ENCODE measurements at places on chromosomes 12 and 14. TPM values are rescaled to one million over a fixed set of nuclear protein-coding genes. Genes with fewer than 3 reads are reported as not detected.

The PRKD1 gene
- 34.0 TPM for total RNA-seq

GRCh38 chr14:60199321-60199720 lies 34.1 kb upstream of the DHRS7 start:
- DNase-seq = no peak

GRCh38 chr12:51188359-51189051 lies 15.6 kb upstream of the TFCP2 start:
- no peak for DNase-seq

GRCh38 chr14:105860615-105861580 lies 334.5 kb downstream of the TMEM121 start:
- DNase-seq = no peak

GRCh38 chr12:38919191-38919590 lies 13.8 kb upstream of the CPNE8 start:
- no peak for DNase-seq

DNA sequence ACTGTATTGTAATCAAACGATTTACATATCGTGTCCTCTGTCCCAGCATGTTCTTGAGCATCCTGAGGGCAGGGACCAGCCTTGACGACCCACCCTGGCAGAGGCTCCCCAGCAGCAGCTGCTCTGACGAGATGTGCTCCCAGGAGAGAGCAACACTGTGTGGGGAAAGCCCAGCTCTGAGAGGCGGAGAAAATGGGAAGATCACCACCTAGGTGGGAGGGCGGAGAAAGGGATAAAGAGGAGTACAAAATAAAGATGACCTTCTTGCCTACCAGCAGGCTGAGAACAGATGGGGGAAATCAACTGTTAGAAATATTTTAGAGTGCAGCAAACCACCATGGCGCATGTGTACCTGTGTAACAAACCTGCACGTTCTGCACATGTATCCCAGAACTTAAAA lies 71.5 kb upstream of the CAPRIN2 start:
- no peak for DNase-seq

GRCh38 chr12:109833307-109834189 lies at the start of gene TRPV4:
Gene TRPV4, minus strand, starts transcription at chr12:109833398. Its CDS starts 18,602 bp downstream, at chr12:109814796.
- DNase-seq = no peak

- no peak for DNase-seq
Observed at GRCh38 chr14:76015191-76015590, 29.6 kb downstream of the IFT43 start.

DNA sequence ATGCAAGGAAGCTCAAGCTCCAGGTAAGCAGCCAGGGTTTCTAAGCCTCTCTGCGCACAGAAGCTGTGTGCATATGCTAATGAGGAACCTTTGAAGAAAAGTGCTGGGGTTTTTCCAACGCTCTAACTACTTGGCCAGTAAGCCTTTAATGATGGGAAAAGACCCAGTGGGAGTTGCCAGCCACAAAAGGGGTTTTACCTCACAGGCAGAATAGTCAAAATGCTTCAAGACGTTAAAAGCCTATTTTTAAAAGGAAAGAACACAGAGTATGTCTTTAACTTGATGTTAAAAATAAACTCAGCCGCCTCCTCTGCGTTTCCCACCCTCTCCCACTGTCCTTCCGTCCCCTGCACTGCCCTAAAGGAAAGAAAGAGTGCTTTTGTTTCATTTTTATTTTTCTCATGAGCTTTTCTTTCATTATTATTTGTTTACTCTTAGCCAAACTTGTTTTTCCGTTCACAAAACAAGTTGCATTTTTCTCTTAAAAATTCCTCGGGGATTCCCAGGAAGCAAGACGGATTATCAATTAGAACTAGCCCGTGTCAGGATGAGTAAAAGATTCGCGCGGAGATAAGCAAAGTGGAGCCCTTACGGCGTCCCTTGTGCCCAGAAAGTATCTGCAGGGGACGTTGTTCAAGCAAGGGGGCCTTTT lies 209.8 kb upstream of the NUDT4 start:
- no peak for DNase-seq

The RAB5B gene
- 143 TPM for total RNA-seq

- no peak for DNase-seq
Observed at GRCh38 chr12:79691511-79692248, 916 bp upstream of the PAWR start.

DNA sequence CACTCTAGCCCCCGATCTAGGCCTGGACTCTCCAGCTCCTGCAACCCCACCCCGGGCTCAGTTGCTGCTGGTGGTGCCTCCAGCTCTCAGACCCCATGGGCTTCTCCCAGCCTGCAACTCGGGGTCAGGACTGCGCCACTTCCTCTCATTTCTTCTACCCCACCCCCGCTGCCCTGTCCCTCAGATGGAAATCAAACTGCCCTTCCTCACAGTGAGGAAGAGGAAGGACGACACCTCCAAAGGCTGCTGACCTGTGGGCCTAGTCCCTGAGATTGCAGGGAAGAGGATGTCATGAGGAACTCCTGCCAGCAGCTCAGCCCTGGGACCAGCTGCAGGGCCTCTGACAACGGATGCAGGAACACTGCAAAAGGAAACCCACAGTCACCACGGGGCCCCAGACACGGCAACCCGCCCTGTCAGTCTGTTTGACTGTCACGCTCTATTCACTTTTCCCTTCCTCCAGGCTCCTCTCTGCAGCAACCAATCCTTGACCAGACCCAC lies 29.3 kb upstream of the PNMA1 start:
- no peak for DNase-seq

GRCh38 chr14:70814466-70814865 lies 5.2 kb upstream of the MAP3K9 start:
- no peak for DNase-seq

The CSRNP2 gene
- 38.4 TPM for total RNA-seq

The ST8SIA1 gene
- total RNA-seq = 5.5 TPM

GRCh38 chr12:29799591-29799990 lies 15.8 kb upstream of the TMTC1 start:
- DNase-seq = no peak

The KLRC1 gene
- total RNA-seq = not detected

DNA sequence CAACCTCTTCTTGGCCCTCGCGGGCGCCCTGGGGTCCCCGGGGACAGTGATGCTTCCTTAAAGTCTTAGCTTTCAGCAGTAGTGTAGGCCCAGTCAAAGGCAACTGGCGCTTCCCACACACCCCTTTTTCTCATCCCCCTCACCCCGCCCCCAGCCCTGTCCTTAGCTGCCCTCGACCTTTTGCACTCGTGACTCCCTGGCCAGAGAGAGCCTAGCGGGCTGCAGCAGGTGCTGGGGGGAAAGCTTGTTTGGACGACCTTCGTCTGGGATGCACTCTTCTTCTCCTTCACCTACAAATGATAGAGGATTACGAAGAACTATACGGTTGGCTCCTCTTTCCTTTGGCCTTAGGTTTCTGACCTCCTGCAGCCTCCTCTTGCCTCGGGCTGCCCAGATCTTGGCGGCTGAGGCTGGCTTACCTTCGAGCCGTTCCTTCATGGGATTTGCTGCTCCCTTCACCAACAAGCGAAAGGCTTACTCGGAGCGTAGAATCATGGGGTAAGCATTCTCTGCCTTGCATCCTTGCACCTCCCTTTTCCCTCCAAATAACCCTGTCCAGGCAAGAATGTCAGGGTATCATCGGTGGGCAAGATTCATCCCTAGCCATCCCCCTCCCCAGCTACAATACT lies 815 bp downstream of the COQ10A start:
- peak; percentile 72 for DNase-seq

GRCh38 chr12:132685400-132685799 lies 1.7 kb downstream of the POLE start:
- DNase-seq = no peak

DNA sequence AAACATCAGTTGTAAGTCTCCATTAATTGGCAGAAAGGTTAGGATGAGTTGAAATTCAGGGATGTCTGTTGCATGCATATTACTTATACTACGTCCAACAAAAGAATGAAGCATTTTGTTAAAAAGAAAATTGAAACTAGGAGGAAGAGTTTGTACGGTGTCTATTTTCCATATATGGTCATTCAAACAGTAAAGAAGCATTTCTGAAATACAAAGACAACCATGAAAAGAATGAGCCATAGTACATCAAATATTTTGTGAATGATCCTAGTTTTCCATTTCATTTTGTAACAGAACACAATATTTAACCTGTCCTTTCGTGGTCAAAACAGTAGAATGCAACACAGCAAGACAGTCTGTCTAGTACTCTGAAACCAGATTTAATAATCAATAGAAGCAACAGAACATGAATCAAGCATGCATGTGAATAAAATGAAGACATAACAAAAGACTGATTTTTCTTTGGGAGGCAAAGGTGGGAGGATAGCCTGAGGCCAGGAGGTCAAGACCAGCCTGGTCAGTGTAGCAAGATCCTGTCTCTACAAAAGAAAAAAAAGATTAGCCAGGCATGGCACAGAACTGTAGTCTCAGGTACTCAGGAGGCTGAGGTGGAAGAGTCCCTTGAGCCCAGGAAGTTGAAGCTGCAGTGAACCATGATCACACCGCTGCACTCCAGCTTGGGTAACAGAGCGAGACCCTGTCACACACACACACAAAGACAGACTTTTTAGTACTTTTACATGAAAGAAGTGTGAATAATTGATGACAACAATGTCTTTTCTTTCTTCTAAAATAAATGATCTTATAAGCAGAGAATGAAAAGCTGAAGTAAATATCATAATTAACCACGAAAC lies 156.0 kb downstream of the LRIG3 start:
- no peak for DNase-seq

DNA sequence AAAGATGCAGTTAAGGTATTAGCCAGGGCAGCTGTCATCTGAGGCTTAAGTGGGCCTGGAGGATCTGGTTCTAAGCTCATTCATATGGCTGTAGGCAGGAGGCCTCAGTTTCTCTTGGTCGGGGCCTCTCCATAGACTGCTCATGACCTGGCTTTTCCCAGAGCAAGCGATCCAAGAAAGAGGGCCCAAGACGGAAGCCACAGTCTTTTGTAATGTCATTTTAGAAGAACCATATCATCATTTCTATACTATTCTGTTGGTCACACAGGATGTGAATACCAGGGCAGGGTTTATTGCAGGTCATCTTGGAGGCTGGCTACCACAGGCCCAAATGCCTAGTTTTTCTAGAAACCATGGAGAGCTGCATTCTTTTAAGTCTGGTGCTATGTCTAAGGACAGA lies 47.7 kb downstream of the GNG2 start:
- no peak for DNase-seq

DNA sequence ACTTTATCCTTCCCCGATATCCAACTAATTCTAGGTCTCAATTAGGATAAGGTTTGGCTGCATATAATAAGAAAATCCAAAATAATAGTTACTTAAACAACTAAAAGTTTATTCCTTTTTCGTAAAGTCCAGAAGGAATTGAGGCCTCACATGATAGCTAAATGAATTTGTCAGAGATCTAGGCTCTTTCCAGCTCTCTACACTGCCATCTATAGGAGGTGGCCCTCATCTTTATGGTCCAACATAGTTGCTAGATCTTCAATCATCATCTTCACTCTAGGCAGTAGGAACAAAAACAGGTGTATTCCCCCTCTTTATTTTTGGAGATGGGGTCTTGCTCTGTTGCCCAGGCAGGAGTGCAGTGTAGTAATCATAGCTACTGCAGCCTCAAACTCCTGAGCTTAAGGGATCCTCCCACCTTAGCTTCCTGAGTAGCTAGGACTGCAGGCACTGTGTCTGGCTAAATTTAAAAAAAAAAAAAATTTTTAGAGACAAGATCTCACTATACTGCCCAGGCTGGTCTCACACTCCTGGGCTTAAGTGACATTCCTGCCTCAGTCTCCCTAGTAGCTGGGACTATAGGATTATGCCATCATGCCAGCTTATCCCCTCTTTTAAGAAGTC lies 46.5 kb upstream of the SAV1 start:
- DNase-seq = no peak

The TAS2R8 gene
- total RNA-seq = 0.27 TPM

GRCh38 chr12:78328524-78328923 lies 497.8 kb downstream of the NAV3 start:
- DNase-seq = no peak

The GLT8D2 gene
- total RNA-seq = 44.8 TPM

GRCh38 chr14:102415671-102416070 lies 52.9 kb downstream of the TECPR2 start:
- DNase-seq = no peak

DNA sequence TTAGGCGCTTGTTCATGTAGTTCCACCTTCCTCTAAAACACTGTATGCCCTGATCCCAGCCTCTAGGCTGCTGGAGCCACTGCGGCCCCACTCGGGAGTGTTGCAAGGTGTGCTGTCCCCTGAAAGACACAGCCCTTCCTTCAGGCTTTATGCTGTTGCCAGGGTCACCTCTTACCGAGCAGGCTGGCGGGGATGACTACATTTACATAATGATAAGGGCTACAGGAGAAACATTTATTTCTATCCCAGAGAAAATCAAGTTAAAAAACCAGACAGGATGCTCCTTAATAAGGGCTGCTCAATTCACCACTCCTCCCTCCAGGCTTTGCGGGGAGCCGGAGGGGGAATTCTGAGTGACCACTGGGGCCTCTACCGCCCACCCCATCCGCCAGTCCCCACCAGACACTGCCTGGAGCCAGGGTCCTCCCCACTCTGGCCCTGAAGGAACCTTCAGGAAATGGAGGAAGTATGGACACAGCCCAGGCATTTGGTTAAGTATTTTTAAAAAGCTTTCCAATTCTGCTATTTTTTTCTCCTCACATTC lies 200.6 kb downstream of the TTC7B start:
- no peak for DNase-seq

- no peak for DNase-seq
Observed at GRCh38 chr12:27534060-27534764, 10.2 kb downstream of the PPFIBP1 start.

The DRAM1 gene
- 21.6 TPM for total RNA-seq

The VRTN gene
- not detected for total RNA-seq

The BATF gene
- total RNA-seq = 1.7 TPM

GRCh38 chr12:7729746-7730145 lies 17.4 kb downstream of the CLEC4C start:
- no peak for DNase-seq

The HOXC5 gene
- total RNA-seq = 5.6 TPM

DNA sequence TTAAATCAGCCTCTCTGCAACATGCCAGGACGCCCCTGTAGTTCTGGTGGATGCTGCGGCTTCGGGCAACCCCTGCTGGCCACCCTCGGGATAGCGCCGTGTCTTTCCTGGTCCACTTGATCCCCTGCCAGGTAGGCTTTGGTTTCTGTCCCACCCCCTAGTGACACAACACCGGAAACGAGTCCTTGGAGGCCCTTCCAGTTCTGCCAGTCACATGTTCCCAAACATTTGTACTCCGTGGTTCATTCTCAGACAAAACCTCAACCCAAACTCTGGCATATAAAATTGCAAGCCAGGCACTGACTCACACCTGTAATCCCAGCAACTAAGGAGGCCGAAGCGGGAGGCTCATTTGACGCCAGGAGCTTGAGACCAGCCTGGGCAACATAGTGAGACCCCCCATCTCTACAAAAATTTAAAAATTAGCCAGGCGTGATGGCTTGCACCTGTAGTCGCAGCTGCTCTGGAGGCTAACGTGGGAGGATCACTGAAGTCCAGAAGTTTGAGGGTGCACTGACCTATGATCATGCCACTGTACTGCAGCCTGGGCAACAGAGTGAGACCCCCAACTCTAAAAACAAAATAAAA lies 37.0 kb downstream of the RASAL1 start:
- peak; percentile 87 for DNase-seq

The TBC1D30 gene
- 6.2 TPM for total RNA-seq

- DNase-seq = no peak
Observed at GRCh38 chr12:100794441-100795173, at the start of gene ANO4. Gene ANO4, plus strand, starts transcription at chr12:100794776. Its CDS starts 107,010 bp downstream, at chr12:100901786.

The PZP gene
- 0.80 TPM for total RNA-seq

Data from sciatic nerve (tissue), 2 donors.